DMS79 treated with DMSO at 0.1 percent for 48 hours (cell line): ENCODE measurements at places on chromosomes 11 and 22.

GRCh38 chr11:2266586-2267305 is 3.6 kb downstream of the ASCL2 start:
- no peak for DNase-seq

GRCh38 chr22:16838073-16838472 is 12.9 kb upstream of the XKR3 start:
- DNase-seq: no peak

DNA sequence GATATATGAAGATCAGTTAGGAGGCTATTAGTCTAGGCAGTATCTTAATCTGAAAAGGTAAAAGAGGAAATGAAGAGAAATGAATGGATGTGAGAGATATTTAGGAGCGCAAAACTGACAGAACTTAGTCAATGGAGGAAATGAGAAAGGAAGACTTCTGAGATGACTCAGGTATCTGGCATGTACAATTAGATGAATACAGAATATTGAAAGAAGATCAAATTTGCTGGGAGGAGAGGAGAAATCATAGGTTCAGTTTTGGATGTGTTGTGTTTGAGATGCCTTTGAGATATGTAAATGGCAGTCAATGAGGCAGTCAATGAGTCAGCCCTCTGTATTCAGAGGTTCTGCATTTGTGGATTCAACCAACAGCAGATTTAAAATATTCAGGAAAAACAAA is 42.9 kb upstream of the GAB2 start:
- no peak for DNase-seq

- DNase-seq: peak; percentile 5
Observed at GRCh38 chr22:46297151-46297812, 612 bp downstream of the GTSE1 start.

DNA sequence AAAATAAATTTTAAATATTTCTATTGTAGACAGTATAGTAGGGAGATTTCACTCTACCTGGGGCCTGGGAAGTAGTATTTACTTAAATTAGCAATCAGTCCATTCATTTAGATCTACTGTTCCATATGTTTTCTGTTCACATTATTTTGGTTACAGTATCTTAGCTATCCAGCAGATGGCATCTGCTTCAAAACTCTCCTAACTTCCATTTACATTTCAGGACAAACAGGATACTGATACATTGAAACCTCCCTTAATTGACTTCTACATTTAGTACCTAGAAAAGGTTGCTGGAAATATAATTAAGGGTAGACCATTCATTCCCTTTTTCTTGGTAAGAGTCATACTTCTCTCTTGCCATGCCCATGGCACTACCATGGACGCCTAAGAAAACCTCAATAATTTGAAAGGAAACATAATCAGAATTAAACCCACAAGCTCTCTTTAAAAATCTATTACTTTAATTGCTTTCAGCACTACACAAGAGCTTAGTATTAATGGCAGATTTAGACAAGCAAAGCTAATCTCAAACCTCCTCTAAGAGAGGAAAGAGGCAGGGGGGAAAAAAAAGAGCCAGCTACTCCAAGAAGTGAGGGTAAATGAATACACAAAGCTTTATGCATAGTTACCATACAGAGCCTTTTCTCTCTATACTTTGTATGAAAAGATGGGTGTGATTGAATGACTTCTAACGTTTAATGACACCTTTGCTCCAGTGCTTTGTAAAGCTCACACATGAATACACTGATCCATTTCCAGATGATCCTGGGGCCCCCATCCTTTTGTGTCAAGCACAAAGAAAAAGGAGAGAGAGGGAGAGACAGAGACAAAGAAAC is 131.2 kb upstream of the MTMR2 start:
- DNase-seq: peak; percentile 54

- DNase-seq: no peak
Observed at GRCh38 chr11:118051136-118051610, 25.7 kb upstream of the TMPRSS4 start.

- peak; percentile 80 for DNase-seq
Observed at GRCh38 chr11:116835042-116835772, 2.2 kb downstream of the APOA1 start.

DNA sequence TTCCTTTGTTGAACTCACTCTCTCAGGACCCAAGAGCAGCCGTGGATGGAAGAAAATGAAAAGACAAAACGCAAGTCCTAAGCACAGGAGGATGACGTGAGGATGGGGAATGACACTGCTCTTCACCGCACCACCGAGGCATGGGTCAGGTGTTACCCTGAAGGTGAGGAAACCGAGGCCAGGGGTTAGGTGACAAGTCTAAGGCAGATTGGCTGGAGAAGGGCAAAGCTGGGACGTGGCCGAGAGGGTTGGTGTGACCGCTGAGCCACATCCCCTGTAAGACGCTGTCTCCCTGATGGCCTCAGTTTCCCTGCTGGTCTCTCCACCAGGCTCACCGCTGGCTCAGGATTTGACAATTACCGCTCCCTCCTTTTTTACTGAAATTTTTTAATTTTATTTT is 284.4 kb downstream of the CTTN start:
- no peak for DNase-seq

GRCh38 chr22:29310065-29310862 is 3.8 kb downstream of the GAS2L1 start:
- no peak for DNase-seq

DNA sequence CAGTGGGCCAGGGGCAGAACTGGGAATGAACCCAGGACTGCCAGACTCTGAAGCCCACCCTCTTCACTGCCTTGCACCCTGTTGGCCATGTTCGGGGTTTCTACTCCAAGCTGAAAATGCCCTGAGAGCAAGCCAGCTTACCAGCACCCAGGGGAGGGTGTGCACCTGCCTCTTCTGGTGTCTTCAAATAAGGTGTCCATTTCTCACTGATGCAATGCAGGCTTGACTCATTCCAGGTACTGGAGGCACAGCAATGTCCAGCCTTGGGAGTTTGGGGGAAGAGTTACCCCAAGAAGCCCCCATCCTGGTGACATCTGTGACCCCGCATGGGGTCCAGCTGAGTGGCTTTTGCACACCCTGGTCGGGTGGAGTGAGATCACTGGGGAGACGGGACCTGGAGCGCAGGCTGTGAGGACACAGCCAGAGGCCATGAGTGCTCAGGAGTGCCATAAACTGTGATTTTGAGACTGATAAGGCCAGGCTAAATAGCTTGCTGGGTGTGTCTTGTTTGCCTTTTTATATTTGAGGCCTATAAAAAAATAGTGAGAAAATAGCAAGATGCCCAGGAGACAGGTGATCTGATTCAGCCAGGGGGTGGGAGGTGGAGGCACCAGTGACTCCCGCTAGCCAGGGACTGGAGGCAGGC is 4.6 kb upstream of the CERK start:
- DNase-seq: peak; percentile 38

DNA sequence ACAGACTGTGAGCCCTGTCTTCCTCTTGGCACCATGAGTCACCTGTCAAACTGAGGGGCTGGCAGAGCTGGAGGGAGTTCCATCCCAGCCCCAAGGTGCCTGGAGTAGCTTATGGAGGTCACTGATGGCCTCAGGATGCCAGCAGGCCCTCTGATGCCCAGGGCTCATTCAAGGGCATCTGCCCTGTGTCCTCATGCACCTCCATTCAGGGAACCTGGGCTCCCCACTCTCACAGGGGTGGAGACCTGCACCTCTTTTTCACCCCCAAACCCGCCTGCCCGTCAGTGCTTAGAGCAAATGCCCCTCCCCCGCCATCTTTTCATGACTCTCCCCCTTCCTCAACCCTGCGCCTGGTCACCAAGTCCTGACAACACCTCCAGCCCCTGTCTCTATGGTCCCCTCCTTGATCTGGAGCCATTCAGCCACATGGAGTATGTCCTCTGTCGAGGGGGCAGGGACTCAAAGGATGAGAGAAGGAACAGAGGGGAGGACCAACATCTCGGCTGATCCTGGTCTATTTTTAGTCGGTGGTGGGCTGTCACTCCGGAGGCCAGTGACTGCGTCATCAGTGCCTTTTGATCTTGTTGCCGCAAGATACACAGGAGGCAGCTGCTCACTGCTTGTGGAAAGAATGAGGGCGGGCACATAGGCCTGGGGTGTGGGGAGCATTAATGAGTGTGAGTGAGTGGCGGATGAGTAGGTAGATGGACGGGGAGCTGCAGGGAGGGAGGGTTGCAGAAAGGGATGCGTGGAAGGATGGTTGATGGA is 72.2 kb downstream of the CDKN1C start:
- DNase-seq: no peak

- DNase-seq: peak; percentile 35
Observed at GRCh38 chr11:17986007-17986710, 26.7 kb downstream of the SERGEF start.

- no peak for DNase-seq
Observed at GRCh38 chr11:61065955-61066638, 36.2 kb upstream of the CD5 start.

GRCh38 chr22:19853058-19853878 is 1.4 kb downstream of the GNB1L start:
- no peak for DNase-seq

- DNase-seq: no peak
Observed at GRCh38 chr11:41333357-41333756, 126.1 kb downstream of the LRRC4C start.

DNA sequence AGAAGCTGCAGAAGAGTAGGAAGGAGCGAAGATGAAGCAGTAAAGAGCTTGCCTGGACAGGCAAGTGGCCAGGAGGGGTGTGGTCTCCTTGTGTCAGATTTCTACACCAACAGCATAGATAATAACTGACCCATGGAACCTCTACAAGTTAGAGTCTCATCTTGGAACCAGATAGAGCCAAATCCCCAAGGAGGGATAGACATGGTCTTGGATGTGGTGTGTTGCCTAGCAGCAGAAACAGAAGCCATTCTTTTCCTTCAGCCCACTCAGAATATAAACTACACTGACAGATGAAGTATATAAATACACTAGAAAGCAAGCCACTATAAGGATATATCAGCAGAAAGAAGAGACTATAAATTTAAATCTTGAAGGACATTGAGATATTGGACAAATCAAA is 4.3 kb upstream of the CARD16 start:
- no peak for DNase-seq

GRCh38 chr11:96204721-96205459 is 138.1 kb downstream of the MAML2 start:
- DNase-seq: peak; percentile 22
